ENCODE measurements at places on chromosomes 6 and 20. TPM values are rescaled to one million over a fixed set of nuclear protein-coding genes. Genes with fewer than 3 reads are reported as not detected.

DNA sequence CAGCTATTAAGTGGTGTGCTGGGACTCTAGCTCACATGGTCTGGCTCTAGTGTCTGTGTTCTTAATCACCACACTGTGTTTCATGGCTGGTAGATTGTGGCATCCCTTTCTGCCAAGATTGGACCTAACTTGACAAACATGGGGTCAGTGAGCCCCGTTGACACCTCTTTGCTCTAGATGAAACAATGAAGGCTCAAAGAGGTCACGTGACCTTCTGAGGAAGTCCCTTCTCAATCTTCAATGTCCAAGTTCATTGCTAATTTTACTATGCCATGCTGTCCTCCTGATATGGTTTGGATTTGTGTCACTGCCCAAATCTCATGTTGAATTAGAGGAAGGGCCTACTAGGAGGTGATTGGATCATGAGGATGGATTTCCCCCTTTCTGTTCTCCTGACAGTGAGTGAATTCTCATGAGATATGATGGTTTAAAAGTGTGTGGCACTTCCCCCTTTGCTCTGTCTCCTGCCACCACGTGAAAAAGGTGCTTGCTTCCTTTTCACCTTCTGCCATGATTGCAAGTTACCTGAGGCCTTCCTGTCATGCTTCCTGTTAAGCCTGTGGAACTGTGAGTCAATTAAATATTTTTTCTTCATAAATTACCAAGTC, 177.8 kb upstream of the MYLIP start:
- no peak for DNase-seq

DNA sequence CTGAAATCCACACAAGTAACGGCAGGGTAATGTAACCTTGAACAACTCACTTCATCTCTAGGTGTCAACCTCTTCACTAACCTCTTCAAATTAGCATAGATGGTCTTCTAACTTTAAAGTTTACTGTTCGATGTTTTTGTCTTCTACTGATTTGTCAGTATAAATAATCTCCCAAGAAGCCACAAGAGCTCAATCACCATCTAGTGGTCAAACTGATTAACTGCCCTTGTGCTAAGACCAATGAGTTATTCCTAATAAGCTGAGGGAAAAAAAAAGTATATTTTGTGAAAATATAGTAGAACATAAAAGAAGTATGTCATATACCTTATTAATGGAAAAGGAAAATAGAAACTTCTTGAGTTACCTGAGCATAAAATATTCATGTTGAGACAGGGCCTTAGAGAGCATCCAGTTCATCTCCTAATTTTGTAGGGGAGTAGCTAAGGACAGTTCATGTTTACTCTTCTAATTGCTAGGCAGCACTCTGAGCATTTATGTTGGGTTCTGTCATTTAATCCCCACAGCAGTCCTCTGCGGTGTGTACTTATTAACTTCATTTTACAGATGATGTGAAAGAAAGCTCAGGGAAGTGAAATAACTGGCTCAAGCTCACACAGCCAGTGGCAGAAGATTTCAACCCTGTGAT, 317.1 kb downstream of the ESR1 start:
- DNase-seq = no peak

DNA sequence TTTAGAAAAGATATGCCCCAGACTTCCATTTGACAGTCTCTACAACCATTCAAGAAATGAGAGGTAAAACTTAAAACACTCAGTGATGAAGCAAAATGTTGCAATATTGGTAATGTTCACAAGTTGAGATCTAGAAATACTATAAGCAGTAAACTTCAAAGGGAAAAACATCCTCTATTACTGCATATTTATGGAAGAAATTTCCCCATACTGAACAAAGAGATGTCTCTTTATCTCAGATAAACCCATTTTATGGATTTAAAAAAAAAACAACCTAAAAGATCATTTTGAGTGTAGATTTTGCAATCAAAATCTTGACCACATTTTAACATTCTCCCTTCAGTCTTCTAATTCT, 177.8 kb upstream of the TAB2 start:
- DNase-seq = no peak

- DNase-seq = no peak
Measured at GRCh38 chr6:399785-400534, 8.4 kb downstream of the IRF4 start.

DNA sequence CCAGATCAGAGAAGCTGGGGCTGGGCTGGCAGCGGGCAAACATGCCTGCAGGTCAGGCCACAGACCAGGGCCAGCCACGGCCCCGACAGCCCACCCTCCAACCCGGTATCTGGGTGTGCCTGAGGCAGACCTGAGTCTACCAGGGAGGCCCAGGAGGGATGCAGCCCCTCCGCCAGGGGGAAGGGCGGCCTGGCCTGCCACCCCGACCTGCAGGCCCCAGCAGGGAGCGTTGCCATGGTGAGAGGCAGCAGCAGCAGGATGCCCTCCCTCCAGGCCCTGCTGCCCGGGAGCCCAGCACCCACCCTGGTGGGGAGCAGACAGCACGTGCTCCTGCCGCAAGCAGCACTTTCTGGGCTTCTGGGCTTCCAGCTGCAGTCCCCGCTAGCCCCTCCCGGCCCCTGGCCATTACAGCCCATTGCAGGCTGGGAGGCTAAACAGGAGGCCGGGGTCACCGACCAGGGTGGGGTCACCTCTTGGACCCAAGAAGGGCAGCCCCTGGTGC, 3.8 kb upstream of the EEF1A2 start:
- no peak for DNase-seq

DNA sequence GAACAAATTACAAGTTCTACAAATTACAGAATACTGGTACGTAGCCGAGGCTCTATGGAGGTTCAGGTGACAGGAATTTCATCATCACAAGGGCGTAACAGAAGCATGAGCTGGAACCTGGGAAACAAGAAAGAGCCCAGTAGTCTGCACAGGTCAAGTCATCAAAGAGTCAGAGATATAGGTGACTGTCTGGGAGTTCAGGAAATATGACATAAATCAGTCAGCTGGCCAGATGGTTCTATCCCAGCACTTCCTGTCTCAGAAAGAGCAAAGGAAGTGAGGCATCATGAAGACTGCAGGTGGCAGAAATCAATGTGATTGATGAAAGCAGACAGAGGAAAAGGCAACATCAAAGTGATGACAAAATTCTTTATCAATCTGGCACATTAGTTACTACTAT, 23.3 kb downstream of the MYCT1 start:
- no peak for DNase-seq

GRCh38 chr6:137708481-137708880, 158.6 kb upstream of the TNFAIP3 start:
- DNase-seq = no peak

GRCh38 chr6:13395272-13396237, 67.2 kb upstream of the TBC1D7 start:
- peak; percentile 69 for DNase-seq

DNA sequence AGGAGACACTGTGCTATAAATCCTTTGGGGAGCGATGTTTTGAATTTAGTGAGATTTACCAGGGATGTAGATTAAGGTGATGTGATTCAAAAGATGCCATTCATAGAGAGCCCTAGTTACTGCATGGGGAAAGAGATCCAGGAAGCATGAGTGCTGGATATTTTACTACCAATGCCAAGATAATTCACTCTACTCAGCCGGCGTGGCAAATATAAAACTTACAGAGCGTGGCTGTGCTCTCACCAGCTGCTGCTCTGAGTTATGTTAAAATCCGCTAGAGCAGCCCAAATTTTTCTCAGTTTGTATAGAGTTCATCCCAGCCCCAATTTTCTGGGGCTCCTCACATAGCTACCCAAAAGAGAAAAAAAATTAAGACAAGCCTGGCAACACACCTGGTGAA, 48.6 kb downstream of the BFSP1 start:
- no peak for DNase-seq

DNA sequence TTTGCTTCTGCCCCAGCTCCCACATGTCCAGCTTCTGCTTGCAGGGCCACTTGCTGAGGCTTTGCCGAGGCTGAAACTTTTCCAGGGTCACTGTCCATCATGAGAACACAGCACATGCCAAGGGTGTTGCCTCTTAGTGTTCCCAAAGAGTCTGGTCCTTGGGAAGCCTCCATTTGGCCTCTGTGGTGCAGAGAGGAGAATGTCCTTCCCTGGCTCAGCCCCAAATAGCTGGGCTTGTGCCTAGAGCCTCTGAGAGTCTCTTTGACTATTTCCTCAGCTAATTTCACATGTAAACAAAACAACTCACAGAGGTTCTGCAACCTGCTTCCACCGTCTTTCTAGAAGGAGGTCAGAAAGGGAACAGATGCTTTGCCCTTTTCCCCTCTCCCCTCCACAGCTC, 40.4 kb upstream of the RAB23 start:
- DNase-seq = peak; percentile 74

GRCh38 chr20:58963060-58963584, 17.9 kb upstream of the NELFCD start:
- no peak for DNase-seq

DNA sequence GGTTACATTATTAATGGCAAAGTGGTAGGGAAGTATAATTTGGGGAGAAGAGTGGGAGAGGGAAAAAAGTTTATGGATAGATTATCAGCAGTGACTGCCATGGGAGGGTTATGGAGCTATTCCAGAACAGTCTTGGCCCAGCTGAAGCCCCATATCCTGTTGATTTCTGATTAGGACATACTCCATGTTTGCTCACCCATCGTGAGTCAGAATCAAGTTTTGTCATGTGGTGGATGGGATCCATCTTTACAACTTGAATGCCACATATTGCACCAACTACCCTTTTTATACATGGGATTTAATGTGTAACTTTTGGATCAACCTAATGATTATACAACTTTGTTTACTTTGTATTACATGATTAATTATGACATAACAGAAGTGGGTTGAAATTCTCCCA, 217.0 kb downstream of the HAO1 start:
- no peak for DNase-seq

DNA sequence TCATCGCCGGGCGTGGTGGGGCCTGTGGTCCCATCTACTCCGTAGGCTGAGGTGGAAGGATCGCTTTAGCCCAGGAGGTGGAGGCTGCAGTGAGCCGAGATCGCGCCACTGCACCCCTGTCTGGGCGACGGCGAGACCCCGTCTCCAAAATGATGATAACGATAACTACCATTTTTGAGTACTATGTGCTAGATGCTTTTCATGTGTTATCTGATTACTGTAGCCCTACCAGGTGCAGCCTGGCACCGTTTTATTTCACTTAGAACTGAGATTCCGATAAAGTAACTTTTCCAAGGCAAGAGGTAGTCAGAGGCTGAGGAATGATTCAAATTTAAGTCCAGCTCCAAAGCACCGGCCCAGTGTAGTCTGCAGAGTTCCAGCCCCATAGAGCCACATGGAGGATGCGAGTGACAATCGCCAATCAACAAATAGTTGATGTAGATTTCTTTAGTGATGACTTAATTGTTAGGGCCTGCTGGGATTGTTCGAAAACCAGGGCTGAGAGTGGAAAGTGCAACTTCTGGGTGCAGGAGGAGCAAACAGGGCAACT, 727 bp downstream of the ERMARD start:
- no peak for DNase-seq

GRCh38 chr6:47648031-47648430, 50.3 kb upstream of the ADGRF4 start:
- DNase-seq = no peak

- no peak for DNase-seq
Measured at GRCh38 chr6:131733376-131734016, 22.7 kb upstream of the CTAGE9 start.

The BPIFB2 gene
- not detected for total RNA-seq

The PEDS1 gene
- total RNA-seq = 17.3 TPM

The ZNF334 gene
- 0.71 TPM for total RNA-seq

The NHLRC1 gene
- 1.1 TPM for total RNA-seq

The SLC17A1 gene
- not detected for total RNA-seq

The OVOL2 gene
- total RNA-seq = not detected

The PPP1R14C gene
- total RNA-seq = 116 TPM

The MRPS18A gene
- total RNA-seq = 41.8 TPM

The FABP7 gene
- total RNA-seq = not detected

The MRAP2 gene
- 0.16 TPM for total RNA-seq

The ENPP5 gene
- 3.0 TPM for total RNA-seq

The LHFPL5 gene
- not detected for total RNA-seq

The CLPSL2 gene
- not detected for total RNA-seq

The SMLR1 gene
- not detected for total RNA-seq
